ENCODE measurements at places on chromosomes 11 and 22.
A peak's percentile ranks its signal among the peaks of the same experiment; 100 is the strongest.

DNA sequence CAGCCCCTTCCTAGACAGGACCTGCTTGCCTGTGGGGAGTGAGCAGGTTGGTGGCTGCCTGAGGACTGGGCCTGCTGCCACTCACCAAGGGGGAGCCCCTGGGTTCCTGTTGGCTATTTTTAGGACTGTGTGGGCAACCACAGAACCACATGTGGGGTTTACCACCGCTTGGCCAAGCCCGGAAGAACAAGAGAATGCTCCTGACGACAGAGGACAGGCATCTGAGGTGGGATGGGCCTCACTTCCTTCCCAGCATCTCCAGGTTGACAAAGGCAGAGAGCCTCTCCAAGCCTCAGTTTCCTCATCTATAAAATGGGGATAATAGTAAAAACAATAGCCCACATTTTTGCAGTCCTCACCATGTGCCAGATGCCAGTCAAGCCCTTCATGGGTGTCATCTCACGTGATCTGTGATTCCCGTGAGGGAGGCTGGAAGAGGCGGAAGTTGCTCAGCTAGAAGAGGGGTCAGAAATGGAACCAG, 43.6 kb downstream of the LRRC32 start:
- DNase-seq = no peak

- no peak for DNase-seq
Measured at GRCh38 chr11:94032725-94033124, 11.6 kb downstream of the HEPHL1 start.

DNA sequence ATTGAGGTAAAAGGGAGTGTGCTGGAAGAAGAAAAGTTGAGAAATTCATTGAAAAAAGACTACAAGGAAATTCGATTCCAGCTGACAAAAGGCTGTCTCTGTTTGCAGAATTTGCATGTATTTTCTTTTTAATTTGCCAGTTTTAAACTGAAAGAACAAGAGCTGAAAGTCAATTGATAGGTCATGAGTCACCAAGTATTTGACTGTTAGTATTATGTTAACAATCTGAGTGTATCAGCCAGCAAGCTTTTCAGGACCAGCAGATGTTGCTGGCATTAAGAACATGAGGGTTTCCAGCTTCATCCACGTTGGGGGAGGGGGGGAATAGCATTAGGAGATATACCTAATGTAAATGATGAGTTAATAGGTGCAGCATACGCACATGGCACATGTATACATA, 726.7 kb downstream of the METTL15 start:
- DNase-seq = peak; percentile 68

GRCh38 chr11:62553839-62554361, 7.3 kb upstream of the AHNAK start:
- DNase-seq = peak; percentile 66

DNA sequence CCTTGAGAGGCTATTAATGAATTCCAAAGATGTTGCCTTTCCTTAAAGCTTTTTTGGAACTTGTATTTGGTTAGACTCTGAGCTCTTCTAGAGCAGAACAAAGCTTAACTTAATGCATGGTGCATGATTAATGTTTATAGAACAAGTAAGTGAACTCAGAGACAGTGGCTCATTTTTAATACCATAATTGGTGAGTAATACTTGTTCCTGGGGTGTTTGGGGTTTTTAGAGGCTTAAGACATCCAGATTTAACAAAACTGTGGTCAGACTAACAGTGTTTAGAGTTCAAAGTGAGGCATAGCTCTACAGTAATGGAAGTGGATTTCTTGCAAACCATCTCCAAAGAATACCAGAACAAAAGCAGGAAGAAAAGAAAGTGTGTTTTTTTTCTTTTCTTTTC, 73.7 kb upstream of the CTSC start:
- DNase-seq = no peak

- DNase-seq = no peak
Measured at GRCh38 chr11:130606781-130607511, 158.5 kb downstream of the ADAMTS15 start.

- DNase-seq = no peak
Measured at GRCh38 chr11:92752122-92752521, 217.3 kb upstream of the MTNR1B start.

DNA sequence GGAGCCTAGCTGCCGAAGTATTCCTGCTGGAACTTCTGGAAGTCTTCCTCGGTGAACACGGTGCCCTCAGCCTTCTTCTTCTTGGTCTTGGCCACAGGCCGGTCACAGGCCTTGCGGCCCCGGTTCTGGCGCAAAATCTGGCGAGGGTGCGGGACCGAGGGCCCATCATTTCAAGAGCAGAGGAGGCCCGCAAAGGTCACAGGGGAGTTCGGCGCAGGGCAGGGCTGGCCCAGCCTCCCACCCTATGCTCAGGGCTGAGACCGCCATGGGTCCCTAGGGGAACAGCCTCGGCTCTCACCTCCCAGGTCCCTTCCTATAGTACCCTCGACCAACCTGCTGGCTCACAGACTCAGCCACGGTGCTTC, 3.1 kb downstream of the RPS19BP1 start:
- DNase-seq = no peak

- DNase-seq = no peak
Measured at GRCh38 chr22:29016067-29016938, 45.3 kb downstream of the C22orf31 start.

DNA sequence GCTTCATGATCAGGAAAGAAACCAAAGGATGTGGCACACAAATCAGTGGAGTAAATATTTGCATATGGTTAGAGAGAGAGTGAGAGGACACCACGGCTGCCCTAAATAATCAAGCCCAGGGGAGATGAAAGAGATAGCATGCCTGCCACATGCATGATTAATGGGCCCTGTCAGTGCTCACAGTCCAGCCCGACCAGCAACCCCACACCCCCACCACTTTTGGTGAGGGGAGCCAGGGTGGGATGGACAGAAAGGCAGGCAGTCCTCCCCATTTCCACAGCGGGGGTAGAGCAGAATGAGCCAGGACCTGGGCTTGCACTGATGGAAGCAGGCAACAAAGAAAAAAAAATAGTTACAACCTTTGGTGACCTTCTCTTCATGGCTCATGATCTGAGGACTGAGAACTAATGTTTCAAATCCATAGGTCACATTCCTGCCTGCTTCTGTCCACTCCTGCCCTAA, 545.0 kb downstream of the ETS1 start:
- DNase-seq = no peak

DNA sequence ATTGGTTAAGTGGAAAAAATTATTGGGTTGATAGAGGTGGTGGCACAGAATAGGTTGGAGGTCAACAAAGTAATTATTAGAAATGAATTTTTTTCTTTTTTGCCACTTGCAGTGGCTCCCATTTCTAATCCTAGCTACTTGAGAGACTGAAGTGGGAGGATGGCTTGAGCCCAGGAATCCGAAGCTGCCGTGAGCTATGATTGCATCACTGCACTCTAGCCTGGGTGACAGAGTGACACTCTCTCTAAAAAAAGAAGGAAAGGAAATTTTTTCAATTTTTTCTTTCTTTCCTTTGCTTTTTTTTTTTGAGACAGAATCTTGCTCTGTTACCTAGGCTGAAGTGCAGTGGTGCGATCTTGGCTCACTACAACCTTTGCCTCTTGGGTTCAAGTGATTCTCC, 2.2 kb upstream of the BCO2 start:
- DNase-seq = peak; percentile 23

- peak; percentile 57 for DNase-seq
Measured at GRCh38 chr11:116837231-116838091, at the start of gene APOA1. Gene APOA1, minus strand, starts transcription at chr11:116837622. Its CDS starts 235 bp downstream, at chr11:116837387.

DNA sequence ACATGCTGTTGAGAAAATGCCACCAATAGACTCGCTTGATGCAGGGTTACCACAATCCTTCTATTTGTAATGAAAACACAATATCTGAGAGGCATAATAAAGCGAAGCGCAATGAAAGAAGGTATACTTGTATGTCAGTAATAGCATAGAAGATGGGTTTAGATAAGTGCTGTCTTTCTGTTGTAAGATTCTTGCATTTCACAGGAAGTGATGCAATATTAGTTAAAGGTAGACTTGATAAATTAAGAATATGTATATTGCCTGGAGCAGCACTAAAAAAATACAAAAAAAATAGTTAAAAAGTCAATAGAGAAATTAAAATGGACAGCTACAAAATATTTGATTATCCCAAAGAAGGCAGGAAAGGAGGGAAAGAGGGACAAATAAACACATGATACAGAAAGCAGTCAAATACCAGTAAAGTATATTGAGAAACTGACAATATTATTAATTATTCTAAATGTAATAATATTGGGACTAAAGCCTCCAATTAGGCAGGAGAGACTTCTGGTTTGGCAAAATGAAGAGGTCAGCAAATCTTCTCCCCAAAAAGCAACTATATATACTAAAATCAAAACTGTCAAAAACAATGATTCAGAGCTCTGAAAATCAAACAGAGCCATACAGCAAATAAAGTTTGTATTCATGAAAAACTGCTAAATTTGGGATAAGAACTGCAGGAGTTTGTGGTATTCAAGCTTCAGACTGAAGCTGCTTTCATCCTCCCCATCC, 46.6 kb upstream of the LRRC55 start:
- no peak for DNase-seq

DNA sequence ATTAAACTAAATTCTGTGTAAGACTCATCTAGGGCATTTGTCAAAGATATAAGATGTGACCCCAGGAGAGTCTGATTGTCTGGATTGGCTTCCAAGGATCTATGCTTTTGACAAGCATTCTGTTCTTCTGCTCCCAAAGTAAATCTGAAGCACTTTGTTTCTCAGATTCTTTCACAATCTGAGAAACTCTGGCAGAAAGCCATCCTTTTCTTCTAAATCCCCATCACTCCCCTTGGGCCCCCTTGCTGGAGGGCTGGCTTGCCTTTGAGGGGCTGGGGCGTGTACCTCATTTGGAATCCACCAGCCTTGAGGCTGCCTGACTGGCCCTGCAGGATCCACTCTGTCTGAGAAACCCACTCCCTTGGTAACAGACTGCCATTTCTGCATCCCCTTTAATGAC, 173.5 kb upstream of the CTSC start:
- peak; percentile 45 for DNase-seq

GRCh38 chr22:20605328-20605727, 97.9 kb downstream of the MED15 start:
- no peak for DNase-seq

DNA sequence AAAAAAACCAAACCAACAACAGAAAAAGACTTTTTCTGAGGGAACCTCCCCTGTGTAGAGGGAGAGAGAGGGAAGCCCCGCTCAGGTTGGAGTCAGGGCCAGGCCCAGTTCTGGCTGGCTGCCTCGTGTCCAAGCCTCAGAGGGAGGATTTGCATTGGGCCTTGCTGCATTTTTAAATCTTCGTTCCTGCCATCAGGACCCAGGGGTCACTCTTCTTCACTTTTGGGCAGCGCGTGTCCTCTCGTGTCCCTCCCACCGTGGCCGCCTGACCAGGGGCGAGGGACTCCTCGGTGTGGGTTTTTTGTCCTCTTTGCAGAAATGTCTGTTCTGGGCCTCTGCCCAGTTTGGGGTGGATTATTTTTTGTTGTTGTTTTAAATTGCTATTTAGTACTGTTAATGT, 57.9 kb downstream of the LRRC74B start:
- no peak for DNase-seq

GRCh38 chr22:23609983-23610781, 21.9 kb downstream of the DRICH1 start:
- no peak for DNase-seq

GRCh38 chr22:36325154-36326031, 62.4 kb downstream of the MYH9 start:
- DNase-seq = peak; percentile 95

GRCh38 chr22:44971651-44972362, 38.0 kb downstream of the PHF21B start:
- no peak for DNase-seq

DNA sequence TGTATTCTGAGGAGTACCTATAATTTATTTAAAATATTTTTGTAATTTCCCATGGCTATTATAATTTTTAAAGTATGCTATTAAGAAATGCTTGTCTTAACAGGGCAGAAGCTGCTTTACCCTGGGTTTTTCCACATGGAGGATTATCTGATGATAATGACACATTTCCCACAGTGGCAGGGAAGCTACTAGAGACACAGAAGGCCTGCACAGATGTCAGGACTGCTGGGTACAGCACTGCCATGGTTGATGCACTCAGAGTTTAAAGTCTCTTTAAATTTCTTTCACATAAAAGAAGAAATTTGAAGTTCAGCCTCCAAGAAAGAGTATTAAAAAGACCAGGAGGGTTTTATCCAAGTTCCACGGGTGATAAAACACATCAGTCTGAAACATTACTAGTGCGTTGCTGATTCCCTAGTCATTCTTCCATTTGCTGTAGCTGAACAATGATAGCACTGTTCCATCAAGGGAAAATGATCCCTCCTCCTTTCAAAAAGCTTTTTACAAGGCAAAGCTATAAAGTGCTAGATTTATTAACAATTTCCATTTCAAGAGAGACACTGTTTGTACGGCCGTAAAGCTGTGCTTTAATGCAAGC, 363.0 kb downstream of the CNTN5 start:
- DNase-seq = no peak

DNA sequence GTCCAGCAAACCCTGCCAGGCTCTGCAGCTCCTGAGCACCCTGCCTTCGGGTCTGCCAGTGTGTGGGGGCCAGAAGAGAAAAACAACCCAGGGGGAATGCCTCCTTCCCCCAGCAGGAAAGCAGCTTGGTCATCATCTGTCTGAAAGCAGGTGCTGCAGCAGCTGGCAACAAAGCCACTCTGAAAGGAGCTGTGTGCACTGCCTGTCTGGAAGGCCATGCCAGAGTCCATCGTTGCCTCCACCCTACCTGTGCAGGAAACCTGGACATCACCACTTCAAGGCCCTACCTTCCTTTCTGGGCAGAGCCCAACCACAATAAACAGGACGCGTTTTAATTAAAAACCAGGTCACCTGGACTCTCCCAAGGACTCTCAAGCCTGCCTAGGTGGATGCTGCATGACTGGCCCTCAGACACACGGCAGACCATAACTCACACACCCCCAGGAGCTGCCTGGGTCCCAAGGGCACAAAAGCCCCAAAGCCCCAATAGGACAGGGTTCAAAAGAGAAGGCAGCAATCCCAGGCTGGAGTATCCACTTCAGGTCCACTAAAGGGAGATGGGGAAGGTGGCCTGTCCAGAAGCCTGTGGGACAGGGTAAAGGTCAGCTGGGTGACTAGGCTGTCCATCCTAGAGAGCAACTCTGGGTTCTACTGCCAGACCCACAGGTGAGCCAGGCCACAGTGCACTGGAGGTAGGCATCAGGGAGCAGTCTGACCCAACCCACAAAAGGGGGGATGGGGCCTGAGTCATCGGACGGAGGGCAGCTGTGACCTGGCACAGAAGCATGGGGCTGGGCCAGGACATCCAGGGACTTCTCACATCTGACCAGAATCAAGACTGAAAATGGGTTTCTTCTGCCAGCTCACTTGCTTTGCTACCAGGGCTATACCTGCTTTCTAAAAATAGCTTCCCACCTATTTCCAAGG, 6.1 kb downstream of the GNB1L start:
- DNase-seq = peak; percentile 12

DNA sequence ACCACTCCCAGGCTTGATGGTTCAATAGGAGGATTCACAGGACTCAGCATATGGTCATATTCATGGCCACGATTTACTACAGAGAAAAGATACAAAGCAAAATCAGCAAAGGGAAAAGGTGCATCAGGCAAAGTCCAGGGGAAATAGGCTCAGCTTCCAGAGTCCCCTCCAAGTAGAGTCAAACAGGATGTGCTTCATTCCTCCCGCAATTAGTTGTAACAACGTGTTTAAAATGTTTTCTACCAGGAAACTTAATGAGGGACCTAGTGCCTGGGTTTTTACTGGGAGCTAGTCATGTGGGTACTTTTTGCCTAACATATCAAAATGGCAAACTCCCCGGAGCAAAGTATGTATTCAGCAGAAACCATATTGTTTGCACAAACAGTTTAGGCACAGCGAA, 14.9 kb upstream of the SREBF2 start:
- no peak for DNase-seq

- no peak for DNase-seq
Measured at GRCh38 chr11:75541193-75542087, 15.7 kb upstream of the GDPD5 start.

- no peak for DNase-seq
Measured at GRCh38 chr11:96085319-96085930, 161.5 kb upstream of the MTMR2 start.

Measured in fibroblast of pulmonary artery (primary cell).